ENCODE measurements at places on chromosomes 7 and 10. TPM values are rescaled to one million over a fixed set of nuclear protein-coding genes. Genes with fewer than 3 reads are reported as not detected.

GRCh38 chr10:56844978-56845529 lies 484.0 kb upstream of the ZWINT start:
- no peak overlapping the region for H3K27ac ChIP-seq
- DNase-seq: no peak
- no peaks in the 10 kb centered on the region for H3K4me1 ChIP-seq
- H3K4me3 ChIP-seq: no peak overlapping the region
- H3K27me3 ChIP-seq: no peaks in the 10 kb centered on the region

- H3K4me3 ChIP-seq: no peak overlapping the region
- no peaks in the 10 kb centered on the region for H3K4me1 ChIP-seq
- H3K27me3 ChIP-seq: peaks cover 51% of the 10 kb centered on the region
Observed at GRCh38 chr7:27177795-27178320, 3.7 kb upstream of the HOXA10 start.

DNA sequence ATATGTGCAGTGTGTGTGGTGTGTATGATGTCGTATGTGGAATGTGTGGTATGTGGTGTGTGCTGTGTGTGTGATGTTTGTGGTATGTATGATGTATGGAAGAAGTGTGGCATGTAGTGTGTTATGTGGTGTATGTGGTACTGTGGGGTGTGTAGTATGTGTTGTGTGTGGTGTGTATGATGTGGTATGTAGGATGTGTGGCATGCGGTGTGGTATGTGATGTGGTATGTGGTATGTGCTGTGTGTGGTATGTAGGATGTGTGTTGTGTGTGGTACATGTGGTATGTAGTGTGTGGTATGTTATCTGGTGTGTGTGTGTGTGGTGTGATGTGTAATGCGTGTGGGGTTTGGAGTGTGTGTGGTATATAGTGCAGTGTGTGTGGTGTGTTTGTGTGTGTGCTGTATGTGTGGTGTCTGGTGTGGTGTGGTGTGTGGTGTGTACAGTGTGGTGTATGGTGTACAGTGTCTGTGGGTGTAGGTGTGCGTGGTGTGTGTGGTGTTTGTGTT lies 129.6 kb downstream of the ATP6V0E2 start:
- no peaks in the 10 kb centered on the region for H3K4me1 ChIP-seq
- H3K27ac ChIP-seq: no peak overlapping the region
- H3K36me3 ChIP-seq: no peaks in the 10 kb centered on the region
- no peak overlapping the region for H3K4me3 ChIP-seq
- DNase-seq: peak; percentile 0
- H3K27me3 ChIP-seq: no peaks in the 10 kb centered on the region

GRCh38 chr7:4738711-4739527 lies 36.5 kb upstream of the AP5Z1 start:
- no peaks in the 10 kb centered on the region for H3K27me3 ChIP-seq
- peaks cover 11% of the 10 kb centered on the region for H3K4me1 ChIP-seq
- peaks cover 13% of the 10 kb centered on the region for H3K36me3 ChIP-seq
- peak; percentile 91 for DNase-seq
- peak overlapping the region; percentile 92 for H3K27ac ChIP-seq
- H3K4me3 ChIP-seq: peak overlapping the region; percentile 15

DNA sequence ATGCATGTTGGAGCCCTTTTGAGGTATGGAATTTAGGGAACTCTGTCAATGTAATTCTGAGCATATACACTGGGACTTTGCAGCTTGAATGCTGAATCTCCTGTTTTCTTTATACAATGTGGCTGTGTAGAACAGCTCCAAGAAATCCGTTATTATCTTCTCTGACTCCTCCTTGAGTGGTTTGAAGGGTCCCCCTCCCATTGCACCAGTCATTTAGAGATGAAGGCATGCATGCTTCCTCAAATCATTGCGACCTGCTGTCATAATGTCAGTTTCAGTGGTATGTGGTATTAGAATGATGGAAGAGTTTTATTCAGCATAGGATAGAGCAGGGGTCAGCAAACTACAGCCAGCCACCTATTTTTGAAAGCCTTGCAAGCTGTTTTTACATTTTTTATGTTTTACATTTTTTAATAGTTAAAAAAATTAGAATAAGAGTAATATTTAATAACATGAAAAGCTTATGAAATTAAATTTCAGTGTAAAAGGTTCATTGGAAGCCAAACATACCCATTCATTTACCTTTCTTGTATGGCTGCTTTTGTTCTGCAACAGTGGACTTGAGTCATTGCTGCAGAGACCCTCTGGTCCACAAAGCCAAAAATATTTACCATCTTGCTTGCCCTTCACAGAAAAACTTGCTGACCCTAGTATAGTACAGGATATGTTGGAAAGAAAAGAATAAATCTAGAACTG lies 8.1 kb downstream of the STK17A start:
- H3K36me3 ChIP-seq: no peaks in the 10 kb centered on the region
- H3K27ac ChIP-seq: no peak overlapping the region
- no peak overlapping the region for H3K4me3 ChIP-seq
- DNase-seq: no peak
- H3K27me3 ChIP-seq: no peaks in the 10 kb centered on the region
- peaks cover 6% of the 10 kb centered on the region for H3K4me1 ChIP-seq

DNA sequence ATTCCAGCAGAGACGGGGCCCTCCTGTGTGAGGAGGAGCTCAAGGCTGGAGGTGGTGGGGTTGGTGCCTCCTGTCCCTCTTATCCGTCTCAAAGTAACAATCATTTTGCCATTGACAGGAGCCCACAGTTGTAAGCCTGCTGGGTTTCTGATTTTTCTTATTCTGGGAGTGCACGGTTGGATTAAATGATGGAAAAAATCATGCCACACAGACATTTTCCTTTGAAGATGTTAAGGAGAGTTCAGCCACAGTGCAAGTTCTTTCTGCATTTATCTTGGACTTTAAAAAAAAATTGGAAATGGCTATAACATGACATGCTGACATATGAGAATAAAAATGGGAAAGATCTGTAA lies 8.4 kb upstream of the LYZL1 start:
- no peak overlapping the region for H3K4me3 ChIP-seq
- H3K27ac ChIP-seq: no peak overlapping the region
- no peaks in the 10 kb centered on the region for H3K4me1 ChIP-seq
- H3K36me3 ChIP-seq: no peaks in the 10 kb centered on the region
- DNase-seq: no peak
- H3K27me3 ChIP-seq: no peaks in the 10 kb centered on the region

- no peaks in the 10 kb centered on the region for H3K36me3 ChIP-seq
- no peak for DNase-seq
- H3K27me3 ChIP-seq: no peaks in the 10 kb centered on the region
- no peak overlapping the region for H3K4me3 ChIP-seq
Observed at GRCh38 chr7:29288181-29289091, 93.9 kb downstream of the CHN2 start.

GRCh38 chr10:3118641-3119091 lies 51.3 kb downstream of the PFKP start:
- no peaks in the 10 kb centered on the region for H3K27me3 ChIP-seq
- H3K4me3 ChIP-seq: no peak overlapping the region
- H3K4me1 ChIP-seq: no peaks in the 10 kb centered on the region
- DNase-seq: no peak

DNA sequence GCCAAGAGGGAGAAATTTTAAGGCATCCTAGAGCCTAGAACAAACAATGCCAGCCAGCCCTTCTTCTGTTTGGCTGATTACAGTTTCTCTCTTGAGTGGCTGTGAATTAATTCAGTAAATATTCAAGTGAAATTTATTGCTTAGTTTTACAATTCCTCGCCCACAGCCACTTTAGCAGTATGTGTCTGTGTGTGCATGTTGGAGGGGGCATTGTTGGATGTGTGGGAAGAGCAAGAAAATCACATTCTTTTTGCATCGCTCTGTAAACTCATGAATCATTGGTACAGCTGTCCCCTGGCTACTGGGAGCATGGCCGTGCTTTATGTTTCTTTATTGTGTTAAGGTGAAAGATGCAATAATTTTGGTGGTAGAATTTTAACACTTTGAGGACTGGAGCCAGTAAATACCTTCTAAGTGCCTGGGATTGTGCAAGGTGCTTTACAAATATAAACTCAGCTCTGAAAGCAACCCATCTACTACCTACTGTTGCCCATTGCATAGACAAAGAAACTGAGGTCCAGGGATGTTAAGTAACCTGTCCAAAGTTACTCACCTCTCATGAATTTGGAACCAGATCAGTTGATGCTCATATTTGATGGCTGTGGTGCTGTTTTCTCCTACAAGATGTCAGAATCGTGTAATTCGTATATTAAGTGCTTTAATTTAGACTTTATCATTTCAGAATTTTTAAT lies 89.9 kb upstream of the BTBD16 start:
- H3K27me3 ChIP-seq: no peaks in the 10 kb centered on the region
- no peaks in the 10 kb centered on the region for H3K36me3 ChIP-seq
- no peak overlapping the region for H3K27ac ChIP-seq
- peaks cover 17% of the 10 kb centered on the region for H3K4me1 ChIP-seq
- H3K4me3 ChIP-seq: no peak overlapping the region

DNA sequence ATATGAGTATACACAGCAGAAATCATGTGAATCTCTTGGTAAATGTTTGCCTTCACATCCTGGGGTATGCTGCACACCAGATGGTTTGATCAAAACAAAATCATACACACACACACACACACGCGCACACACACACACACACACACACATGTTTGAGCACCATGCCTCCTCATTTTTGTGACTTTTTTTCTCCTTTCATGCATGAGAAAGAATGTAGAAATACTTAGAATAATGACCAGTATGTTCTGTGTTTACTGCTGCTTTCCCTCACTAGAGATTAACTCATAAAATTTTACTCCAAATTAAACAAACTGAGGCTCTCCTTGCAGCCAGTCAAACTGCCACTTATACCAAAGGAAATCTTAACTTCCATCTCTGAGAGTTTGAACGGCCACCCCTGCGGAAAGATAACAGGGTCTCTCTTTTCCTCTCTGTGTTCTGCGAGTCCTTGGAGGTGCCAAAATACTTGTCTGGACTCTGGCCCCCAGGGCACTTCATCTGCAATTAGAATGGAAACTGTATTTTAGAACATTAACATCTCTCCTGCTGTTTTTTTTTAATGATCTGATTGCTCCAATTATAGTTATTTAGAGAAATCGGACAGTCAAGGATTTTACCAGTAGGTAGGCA lies 320.8 kb upstream of the NFE2L3 start:
- no peaks in the 10 kb centered on the region for H3K4me1 ChIP-seq
- H3K4me3 ChIP-seq: no peak overlapping the region
- H3K27me3 ChIP-seq: no peaks in the 10 kb centered on the region
- peak; percentile 63 for DNase-seq
- H3K36me3 ChIP-seq: no peaks in the 10 kb centered on the region

- H3K4me1 ChIP-seq: no peaks in the 10 kb centered on the region
- DNase-seq: peak; percentile 63
- H3K27me3 ChIP-seq: no peaks in the 10 kb centered on the region
- no peak overlapping the region for H3K4me3 ChIP-seq
- no peaks in the 10 kb centered on the region for H3K36me3 ChIP-seq
Observed at GRCh38 chr10:11397980-11398580, 213.4 kb downstream of the USP6NL start.

DNA sequence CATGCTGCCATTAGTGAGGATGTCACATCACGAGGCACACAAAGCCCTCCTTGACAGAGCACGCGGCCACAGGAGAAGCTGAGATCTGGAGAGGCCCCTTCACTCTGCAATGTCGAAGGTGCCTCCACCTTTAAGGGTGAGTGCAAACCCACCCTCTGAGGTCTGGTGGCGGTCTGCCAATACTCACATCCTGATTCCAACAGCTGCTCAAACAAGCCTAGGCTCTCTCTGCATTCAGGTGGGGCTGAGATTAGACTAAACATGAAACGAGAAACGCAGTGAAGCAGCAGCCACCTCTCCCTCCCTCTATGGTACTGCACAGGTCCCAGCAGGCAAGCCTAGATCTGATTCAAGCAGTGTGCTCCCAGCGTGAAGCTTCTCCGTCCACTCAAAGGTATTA lies 151.8 kb downstream of the TCERG1L start:
- H3K4me1 ChIP-seq: no peaks in the 10 kb centered on the region
- H3K4me3 ChIP-seq: no peak overlapping the region
- H3K27ac ChIP-seq: no peak overlapping the region
- H3K36me3 ChIP-seq: no peaks in the 10 kb centered on the region
- no peak for DNase-seq

DNA sequence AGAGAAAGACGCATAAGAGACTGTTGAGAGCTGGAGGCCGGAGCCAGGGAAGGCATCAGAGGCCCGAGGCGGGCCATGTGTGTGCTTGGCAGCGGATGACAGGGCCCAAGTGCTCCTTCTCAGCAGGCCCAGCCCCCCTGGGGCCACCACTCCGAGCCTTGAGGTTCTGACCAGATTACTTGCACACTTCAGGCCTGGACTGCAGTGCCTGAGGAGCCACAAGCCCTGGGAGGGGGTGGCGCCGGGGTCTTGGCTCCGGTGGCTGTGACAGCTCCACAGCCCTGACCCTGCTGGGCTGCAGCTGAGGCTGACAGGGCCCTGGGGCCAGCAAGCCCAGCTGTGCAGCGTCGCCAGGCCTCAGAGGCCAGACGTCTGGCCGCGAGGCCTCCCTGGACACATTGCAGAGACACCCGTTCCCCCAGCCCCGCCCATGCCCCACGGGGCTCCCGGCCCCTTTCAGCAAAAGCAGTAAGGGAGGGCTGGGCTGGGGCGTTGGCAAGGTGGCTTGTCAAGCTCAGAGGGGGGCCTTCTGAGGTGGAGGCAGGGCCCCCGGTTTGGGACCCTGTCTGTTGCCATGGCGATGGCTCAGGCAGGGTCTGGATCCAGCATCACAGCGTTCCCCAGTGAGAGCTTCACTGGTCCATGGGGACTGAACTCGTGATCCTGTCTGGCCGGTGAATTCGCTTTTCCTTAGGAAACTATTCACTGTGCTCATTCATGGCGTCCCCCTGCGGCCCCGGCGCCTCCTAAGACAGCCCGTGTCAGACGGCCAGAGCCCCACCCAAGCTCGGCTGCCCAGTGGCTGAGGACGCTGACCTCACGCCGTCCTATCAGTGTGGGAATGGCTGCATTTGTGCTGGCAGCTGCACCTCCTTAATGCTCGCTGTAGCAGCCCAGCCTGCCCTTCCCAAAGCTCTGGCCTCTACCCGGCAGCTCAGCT lies 5.7 kb downstream of the ELN start:
- H3K36me3 ChIP-seq: no peaks in the 10 kb centered on the region
- peaks cover 27% of the 10 kb centered on the region for H3K4me1 ChIP-seq
- peak overlapping the region; percentile 52 for H3K27ac ChIP-seq
- H3K4me3 ChIP-seq: no peak overlapping the region

GRCh38 chr10:117755659-117756014 lies 213.1 kb downstream of the EMX2 start:
- no peaks in the 10 kb centered on the region for H3K4me1 ChIP-seq
- no peaks in the 10 kb centered on the region for H3K27me3 ChIP-seq
- H3K4me3 ChIP-seq: no peak overlapping the region
- no peak for DNase-seq

- no peaks in the 10 kb centered on the region for H3K4me1 ChIP-seq
- no peak overlapping the region for H3K4me3 ChIP-seq
- no peak overlapping the region for H3K27ac ChIP-seq
- no peak for DNase-seq
Observed at GRCh38 chr7:98321301-98321700, 39.8 kb downstream of the BRI3 start.

Gene EN2
- not detected for total RNA-seq

Gene NEBL
- total RNA-seq: 0.33 TPM

Gene PDLIM1
- 24.3 TPM for total RNA-seq
